ENCODE measurements at places on chromosomes 2 and 18.

- DNase-seq = no peak
Measured at GRCh38 chr2:240418311-240418710, 17.2 kb upstream of the GPC1 start.

GRCh38 chr2:233114421-233114861, 54.3 kb downstream of the INPP5D start:
- no peak for DNase-seq

GRCh38 chr18:39453356-39453755, 1887.8 kb upstream of the CELF4 start:
- DNase-seq = no peak

- no peak for DNase-seq
Measured at GRCh38 chr2:135743860-135744259, 2.2 kb downstream of the UBXN4 start.

GRCh38 chr2:219056896-219057708, 3.6 kb downstream of the IHH start:
- DNase-seq = no peak

GRCh38 chr18:70700496-70700895, 411.7 kb downstream of the SOCS6 start:
- no peak for DNase-seq

- DNase-seq = no peak
Measured at GRCh38 chr18:45526114-45526841, 89.0 kb upstream of the SLC14A2 start.

DNA sequence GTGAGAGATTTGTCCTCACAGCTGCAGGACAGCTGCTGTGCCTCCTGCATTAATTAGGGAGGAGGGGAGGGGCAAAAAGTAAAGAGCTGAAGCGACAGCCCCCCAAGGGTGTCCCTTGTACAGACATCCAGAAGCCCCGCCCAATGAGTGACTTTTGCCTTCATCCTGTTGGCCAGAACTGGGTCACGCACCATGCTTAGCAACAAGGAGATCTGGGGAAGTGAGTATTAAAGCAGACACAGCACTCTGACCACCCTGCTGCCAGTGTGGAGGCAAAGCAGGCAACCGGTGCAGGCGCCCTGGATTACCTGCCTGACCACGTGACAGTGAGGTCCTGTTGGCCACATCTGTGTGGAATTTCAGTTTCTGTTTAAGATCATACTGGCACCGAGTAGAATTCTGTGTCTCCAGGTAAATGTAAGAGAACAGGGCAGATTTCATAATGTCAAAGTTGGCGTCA, 21.5 kb upstream of the BIN1 start:
- DNase-seq = no peak

GRCh38 chr2:77567723-77568122, 45.5 kb upstream of the LRRTM4 start:
- DNase-seq = no peak

DNA sequence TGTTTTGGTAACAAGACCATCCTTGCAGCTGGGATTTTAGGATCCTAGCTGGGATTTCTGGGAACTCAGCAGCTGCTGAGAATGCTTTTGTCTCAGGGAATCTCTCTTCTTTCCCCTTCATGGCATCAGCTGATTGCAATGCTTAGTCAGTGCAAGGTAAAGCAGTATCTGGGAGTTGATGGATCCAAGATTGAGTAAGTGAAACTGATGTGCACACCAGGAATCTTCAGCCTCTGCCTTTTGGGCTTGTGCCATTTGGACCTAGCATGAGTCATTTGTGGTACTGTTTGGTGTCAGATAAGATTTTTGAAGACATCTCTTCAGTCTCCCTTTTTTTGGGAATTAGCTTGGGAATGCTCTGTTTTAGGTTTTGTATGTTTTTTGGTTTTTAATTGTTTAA, 363.3 kb upstream of the TFPI start:
- no peak for DNase-seq

GRCh38 chr18:41940506-41941215, 14.4 kb upstream of the PIK3C3 start:
- DNase-seq = no peak

- no peak for DNase-seq
Measured at GRCh38 chr18:31274931-31275330, 43.0 kb upstream of the DSG1 start.

DNA sequence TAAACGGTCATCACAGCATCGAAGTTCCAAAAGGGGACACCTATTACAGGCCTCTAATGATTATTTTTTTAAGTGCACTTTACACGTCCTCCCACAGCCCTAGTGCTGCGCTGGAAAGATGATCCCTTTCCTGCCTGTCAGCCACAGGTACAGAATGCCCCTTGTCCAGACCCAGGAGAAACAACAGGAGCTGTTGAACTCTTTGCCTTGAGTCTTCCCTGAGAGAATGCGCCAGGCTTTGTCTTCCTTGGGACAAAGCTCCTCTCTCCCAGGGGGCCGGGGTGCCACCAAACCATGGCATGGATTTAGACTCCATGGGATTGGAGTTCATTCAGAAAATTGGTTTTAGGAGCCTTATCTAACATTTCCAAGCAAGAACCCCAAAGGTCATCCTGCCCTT, 319.0 kb upstream of the SOX11 start:
- DNase-seq = peak; percentile 55

- no peak for DNase-seq
Measured at GRCh38 chr2:161775971-161776370, 151.8 kb downstream of the SLC4A10 start.

- DNase-seq = no peak
Measured at GRCh38 chr2:159939946-159940345, 122.5 kb downstream of the PLA2R1 start.

DNA sequence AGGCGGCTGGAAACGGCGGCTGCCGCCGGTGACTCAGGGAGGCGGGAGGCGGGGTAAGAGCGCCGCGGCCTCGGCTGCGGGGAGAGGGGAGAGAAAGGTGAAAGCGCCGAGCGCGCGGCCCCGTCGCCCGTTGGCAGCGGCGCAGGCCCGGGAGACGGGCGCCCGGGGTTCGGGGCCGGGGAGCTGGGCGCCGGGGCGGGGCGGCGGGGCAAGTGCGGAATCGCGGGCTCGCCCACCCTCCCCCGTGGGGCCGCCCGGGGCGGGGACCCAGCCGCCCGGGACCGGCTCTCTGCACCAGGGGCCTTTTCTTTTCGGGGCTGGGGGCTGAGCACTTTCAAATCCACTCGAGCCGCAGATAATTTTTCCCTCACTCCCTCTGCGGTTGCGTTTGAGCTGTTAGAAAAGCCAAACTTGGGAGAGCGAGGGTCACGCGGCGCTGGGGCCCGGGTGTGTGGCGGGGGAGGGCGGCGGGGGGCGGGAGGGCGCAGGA, 266 bp downstream of the KDM3A start:
- DNase-seq = no peak

DNA sequence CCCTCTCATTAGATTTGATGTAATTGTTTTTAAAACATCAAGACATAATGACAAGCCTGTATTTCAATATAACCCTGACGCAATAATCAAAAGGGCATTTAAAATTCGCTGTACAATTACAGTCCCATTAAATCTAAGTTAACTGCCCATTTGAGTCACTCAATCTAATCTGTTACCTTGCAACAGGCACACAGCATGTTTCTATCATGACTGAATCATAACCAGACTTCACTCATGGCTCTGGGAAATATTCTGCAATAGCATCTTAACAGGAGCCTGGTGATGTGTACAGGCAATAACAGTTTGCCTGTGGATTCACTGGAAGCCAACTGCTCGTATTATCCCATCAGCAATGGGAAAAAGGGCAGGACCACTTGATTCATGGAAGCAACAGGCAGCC, 142.3 kb upstream of the NCKAP5 start:
- no peak for DNase-seq

DNA sequence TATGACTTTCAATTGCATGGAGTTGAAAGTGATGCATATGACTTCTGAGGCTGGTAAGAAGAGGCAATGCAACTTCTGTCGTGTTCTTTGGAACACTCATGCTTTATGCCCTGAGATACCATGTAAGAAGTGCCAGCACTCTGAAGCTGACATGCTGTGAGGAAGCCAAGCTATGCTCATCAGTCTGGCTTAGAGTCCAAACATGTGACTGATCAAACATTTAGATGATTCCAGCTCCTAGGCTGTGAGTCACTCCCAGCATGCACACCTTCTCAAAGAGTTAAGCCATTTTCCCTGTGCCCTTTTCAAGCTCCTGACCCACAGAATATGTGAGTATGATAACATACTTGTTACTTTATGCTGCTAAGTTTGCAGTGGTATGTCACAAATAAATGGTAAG, 15.8 kb upstream of the VRK2 start:
- DNase-seq = no peak

- peak; percentile 71 for DNase-seq
Measured at GRCh38 chr2:57880967-57881366, 165.6 kb upstream of the VRK2 start.

DNA sequence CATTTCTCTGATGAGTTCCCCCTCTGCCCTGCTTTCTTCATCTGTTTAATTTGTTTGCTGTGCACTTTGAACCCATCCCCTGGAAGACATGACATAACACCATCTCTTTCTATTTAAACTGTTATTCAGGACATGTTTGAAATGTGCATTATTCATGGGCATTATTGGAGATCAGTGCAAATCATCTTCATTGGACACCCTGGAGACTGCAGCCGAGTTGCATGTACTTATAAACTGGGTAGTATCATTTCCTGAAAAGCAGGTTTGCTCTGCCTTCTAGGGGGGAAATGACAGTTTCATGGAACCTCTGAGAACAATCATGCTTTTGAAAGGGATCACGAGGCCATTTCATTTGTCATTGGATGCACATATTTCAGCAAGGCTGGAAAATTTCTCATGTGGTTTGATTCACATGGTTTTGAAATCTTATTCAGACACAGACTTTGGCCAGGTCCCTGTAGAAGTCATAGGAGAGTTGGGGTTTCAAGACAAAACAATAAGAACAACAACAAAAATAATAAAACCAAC, 462.8 kb upstream of the MEX3C start:
- no peak for DNase-seq

DNA sequence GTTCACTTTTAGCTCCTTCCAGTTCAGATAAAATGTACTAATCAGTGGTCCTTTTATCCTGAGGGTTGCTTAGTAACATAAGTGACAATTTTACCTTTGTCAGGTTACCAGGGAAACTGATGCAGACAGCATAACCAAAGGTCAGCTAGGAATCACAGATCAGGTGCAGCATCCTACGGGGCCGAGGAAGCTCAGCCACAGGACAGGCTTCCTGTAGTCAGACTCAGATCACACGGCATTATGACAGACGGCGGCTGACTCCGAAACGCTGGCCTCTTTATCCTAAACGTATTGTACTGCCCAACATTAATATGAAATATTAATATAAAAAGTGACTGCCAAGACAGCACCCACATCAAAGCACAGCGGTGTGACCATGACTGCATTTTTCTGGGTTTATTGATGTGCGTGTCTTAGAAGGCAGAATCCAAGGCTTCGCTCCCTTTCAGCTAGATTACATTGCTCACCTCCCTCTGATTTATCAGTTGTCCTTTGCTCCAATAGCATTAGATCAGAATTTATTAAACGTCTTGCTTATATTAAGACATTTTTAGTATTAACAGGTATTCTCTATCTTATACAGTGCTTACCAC, 444.5 kb downstream of the CMPK2 start:
- no peak for DNase-seq

- DNase-seq = no peak
Measured at GRCh38 chr2:203301667-203302066, 26.5 kb upstream of the ABI2 start.

DNA sequence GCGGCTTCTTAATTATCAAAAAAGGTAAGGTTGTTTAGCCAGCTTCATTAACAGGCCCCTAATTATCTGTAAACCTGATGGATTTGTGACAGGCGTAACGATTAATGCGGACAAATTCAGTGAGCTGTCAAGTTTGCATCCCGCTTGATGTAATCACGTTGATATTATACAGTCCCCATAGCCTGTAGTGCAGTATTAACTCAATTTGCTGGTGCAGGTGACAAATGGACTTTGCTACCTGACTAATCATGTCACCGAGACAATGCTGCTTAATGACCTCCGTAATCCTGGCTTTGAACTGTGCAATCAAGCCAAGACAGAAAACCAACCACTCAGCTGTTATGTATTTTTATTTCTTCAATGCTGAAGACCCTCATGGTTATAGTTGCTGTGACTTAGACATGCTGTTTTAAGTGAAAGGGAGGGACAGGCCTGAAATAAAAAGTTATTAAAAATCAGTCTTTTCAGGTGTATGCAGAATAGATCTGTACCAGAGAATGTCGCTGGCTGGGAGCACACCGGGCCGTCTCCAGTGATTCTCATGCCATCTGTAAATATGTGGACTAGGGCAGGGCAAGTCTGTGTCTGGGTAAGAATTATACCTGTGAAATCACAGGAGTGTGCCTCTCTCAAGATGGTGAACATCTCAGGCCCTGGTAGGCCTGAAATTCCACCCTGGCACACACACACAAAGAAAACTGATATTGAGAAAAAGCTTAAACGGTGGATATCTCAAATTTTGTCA, 4.3 kb downstream of the TSHZ1 start:
- DNase-seq = no peak

DNA sequence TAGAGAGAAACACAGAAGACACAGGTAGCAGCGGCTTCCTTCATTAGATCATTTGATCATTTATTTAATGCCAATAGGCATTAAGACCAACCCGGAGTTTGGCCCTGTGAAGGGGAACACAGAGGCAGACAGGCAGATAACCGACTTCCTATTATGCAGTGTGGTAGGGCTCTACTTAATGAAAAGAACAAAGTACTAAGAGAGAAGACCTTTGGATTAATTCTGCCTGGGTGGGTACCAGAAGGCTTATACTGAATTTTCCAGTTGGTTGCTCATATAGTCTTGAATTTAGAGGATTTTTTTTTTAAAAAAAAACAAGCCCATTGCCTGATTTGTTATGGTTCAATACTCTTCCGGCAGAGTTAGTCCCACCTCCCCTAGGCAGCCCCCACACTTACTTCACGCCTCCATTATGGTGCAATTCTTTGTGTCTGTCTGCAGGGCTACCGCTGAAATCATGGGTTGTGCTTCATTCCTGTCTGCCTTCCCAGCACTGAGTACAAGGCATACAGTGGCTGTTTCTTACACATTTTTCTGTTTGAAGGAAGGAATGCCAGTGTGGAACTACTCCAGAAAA, 244.3 kb upstream of the APCDD1 start:
- no peak for DNase-seq

GRCh38 chr2:83368916-83369315, 1090.2 kb downstream of the SUCLG1 start:
- DNase-seq = no peak

GRCh38 chr18:34990597-34990996, 50.6 kb upstream of the MAPRE2 start:
- no peak for DNase-seq

DNA sequence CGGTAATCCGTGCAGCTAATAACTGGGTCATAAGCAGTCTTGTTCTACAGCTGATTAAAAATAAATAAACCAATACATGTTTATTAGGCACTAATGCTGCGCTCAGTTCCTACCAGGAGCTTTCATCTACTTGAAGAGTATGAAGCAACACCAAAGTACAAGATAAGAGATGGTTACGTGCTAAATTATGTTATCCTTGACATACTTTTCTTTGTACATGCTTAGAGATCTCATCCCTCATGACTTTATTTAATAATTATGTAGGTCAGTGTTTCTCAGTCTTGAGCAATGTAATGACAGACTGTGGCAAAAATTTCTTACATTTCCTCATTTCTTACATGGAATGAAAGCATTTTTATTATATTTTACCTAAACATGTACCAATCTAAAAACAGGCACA, 54.6 kb upstream of the COBLL1 start:
- DNase-seq = no peak

GRCh38 chr2:75915851-75916634, 205.3 kb upstream of the GCFC2 start:
- no peak for DNase-seq
